ENCODE measurements at places on chromosomes 16 and 17.

- no peak for DNase-seq
Measured at GRCh38 chr17:77869665-77870132, 88.8 kb upstream of the TNRC6C start.

DNA sequence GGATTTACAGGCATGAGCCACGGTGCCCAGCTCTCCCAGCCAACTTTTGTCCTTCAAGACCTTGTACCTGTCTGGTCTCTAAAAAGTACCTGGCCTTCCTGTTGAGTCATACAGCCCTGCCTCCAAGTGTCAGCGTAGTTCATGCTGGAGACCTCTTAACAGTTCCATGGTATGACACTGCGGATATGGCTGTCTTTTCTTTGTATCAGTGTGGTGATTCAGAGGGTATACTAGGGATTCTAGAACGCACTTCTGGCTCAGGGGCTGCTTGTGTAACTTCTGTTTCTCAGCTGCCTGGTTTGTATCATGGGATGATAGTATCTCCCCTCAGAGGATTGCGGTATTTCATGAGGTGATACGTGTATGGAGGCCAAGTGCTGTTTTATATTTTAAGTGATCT, 2.0 kb upstream of the TMEM11 start:
- no peak for DNase-seq

DNA sequence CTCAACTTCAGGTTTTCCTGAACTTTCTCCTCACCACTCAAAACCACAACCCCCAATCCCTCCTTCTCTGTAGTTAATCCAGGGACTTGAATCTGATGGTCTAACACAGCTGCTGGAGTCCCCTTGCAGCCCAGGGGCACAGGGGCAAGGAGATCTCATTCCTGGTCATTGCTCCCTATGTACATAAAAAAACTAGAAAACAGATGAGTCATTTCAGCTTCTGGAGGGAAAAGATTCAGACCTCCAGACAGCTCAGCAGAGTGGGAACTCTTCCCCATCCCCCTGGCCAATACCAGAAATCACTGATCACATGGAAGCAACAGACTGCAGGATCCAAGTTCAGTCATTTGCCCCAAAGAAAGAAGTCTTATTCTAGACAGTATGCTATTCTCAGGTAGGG, 62.1 kb downstream of the DYNLRB2 start:
- DNase-seq = no peak

DNA sequence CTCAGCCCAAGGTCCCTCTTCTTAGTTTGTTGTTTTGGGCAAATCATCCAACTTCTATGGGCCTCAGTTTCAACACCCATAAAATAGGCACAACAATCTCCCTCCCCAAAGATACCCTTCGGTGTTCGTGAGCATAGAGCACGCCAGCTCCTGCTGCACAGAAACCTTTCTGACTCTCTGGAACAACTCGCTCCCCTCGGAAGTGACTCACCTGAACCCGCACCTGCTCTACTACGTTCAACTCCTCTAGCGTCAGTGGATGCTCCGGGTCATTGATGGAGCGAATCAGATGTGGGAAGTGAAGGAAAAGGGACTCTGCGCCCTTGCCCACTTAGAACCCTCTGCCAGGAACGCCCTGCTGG, 445 bp downstream of the CIAO2B start:
- DNase-seq = no peak

GRCh38 chr17:45852535-45853297, 8.0 kb downstream of the SPPL2C start:
- DNase-seq = peak; percentile 62

GRCh38 chr17:33055171-33055611, 63.5 kb downstream of the SPACA3 start:
- DNase-seq = no peak

GRCh38 chr17:82823004-82823403, 16.8 kb downstream of the ZNF750 start:
- peak; percentile 15 for DNase-seq

DNA sequence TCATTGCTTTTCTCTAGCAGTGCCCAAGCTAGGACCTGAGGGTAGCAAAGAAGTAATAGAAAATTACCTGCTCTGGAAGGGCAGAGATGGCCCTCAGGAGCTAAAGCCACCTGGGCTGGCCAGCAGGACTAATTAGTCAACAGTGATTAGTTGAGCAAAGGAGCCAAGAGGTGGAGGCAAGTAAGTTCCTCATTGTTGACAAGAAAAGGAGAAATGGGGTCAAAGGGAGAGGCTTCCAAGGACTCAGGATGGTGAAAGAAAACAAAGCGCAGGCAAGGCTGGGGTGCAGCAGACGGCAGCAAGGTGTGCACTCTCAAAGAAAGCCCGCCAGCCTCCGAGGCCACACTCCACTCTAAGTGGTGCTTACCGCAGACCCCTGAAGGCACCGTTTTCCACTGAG, 44.6 kb downstream of the CMTM4 start:
- DNase-seq = no peak

DNA sequence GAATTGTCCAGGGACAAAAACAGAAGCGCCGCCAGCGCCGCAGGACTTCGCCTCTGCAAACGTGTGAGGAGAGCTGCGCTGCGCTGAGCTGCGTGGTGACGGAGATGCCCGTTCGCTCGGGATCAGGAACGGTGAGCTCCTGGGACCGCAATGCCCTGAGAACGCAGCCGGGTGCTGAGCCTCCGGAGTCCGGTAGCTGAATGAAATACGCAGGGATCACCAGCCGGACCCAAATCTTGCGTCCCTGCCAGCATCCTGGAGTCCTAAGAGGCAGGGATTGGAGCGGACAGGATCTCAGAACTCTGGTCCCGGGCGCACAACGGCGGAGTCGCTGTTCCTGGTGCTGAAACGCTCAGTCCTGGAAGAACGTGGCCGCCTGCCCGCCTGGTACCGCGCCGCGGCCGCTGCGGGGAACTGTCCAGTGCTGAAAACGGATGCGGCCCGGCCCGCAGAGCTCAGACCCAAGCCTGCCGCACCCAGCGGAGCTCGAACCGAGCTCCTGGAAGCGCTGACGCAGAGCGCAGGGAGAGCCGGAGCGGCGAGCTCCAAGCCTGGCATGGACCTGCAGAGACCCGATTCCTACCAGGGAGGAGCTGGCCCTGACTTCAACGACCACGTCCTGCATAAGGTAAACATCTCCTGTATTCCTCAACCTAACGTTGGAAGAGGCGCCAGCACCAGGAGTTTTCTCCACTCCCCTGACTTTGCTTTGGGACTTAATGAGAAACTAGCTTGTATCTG, 41.5 kb downstream of the CD300LF start:
- DNase-seq = peak; percentile 67

- DNase-seq = no peak
Measured at GRCh38 chr17:74729368-74729767, 7.7 kb upstream of the RAB37 start.

- DNase-seq = no peak
Measured at GRCh38 chr17:12429116-12429515, 236.6 kb upstream of the MYOCD start.

GRCh38 chr17:14299280-14300141, 1.4 kb upstream of the HS3ST3B1 start:
- DNase-seq = peak; percentile 65

DNA sequence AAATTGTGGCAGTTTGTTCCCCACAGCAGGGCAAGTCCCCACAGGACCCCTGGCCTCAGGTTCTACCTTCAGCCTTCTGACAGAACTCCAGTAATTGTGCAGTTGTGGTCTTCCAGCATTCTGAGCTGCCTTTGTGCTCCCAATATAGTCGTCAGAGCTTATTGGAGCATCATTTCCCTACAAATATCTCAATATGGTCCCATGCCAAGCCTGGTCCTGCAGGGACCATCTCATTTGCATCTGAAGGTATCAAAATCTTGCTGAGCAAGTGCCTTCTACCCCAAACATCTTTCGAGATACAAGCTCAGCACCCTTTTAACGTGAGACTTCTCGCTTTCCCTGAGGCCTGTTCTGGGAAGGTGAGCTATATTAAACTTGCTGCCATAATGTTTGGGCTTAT, 333.9 kb upstream of the CDH11 start:
- no peak for DNase-seq

DNA sequence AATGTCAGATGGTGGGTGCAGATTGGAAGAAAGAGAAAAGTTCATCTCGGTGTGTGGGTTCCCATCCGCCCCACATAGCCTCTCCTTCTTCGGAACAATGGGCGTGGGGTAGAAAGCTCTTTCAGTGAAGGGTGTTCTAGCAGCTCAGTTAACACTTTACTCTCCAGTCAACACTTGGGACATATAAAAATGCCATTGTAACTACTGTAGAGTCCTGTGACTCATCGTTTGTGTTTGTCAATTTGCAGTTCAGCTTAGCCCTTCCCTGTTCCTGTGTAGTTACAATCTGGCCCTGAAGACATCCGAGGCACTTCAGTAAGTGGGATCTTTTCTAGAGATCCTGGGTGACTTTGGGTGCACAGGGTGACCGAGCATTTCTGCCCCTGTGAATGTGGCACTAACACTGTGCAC, 11.5 kb upstream of the CLEC18C start:
- peak; percentile 77 for DNase-seq

Data from HepG2 (cell line).